Adipocyte (in vitro differentiated cells): ENCODE measurements at places on chromosomes 6 and 20.
A peak's percentile ranks its signal among the peaks of the same experiment; 100 is the strongest.

DNA sequence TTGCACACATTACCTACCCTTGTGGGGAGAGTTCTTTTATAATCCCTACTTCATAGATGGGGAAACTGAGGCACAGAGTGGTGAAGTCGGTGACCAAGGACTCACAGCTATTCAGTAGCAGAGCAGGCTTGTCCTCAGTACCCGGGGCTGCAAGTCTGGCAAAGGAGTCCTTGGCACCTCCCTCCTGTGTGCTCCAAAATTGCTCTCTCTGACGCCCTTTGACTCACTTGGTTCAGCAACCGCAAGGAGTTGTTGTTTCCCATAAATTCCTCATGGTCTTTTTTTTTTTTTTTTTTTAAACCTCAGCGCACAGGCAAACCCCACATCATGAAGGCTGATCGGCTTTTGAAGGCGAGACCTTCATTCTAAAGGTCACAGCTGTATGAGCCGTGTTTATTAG, 143.2 kb downstream of the CEBPB start:
- peak; percentile 56 for DNase-seq

GRCh38 chr6:143328876-143329275, 121.6 kb downstream of the ADAT2 start:
- DNase-seq, result no peak

DNA sequence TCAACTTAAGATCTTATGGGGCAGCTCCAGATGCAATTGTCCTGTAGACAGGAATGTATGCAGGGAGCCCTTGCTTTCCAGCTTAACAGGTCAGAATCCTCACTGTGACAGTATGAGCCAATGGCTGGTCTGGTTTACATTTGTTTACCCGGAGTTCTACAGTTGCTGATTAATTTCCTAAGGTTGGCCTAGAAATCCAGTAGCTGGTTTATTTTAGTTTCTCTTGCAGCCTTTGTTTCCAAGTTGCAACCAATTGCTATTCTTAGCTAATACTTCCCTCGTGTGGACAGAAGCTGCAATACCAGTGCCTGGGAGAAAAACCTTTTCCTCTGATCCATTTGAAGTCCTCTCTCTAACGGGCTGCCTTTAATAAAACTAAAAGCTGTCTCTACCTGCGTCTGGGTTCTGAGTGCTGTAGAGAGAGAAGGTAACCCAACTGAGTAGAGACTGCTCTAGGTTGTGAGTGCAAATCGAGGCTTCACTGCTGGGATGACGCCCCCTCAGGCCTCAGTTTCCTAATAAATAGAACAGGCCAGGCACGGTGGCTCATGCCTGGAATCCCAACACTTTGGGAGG, 45.9 kb downstream of the ZNF217 start:
- DNase-seq, result peak; percentile 81

GRCh38 chr6:160218810-160219209, 39.8 kb downstream of the SLC22A2 start:
- no peak for DNase-seq

DNA sequence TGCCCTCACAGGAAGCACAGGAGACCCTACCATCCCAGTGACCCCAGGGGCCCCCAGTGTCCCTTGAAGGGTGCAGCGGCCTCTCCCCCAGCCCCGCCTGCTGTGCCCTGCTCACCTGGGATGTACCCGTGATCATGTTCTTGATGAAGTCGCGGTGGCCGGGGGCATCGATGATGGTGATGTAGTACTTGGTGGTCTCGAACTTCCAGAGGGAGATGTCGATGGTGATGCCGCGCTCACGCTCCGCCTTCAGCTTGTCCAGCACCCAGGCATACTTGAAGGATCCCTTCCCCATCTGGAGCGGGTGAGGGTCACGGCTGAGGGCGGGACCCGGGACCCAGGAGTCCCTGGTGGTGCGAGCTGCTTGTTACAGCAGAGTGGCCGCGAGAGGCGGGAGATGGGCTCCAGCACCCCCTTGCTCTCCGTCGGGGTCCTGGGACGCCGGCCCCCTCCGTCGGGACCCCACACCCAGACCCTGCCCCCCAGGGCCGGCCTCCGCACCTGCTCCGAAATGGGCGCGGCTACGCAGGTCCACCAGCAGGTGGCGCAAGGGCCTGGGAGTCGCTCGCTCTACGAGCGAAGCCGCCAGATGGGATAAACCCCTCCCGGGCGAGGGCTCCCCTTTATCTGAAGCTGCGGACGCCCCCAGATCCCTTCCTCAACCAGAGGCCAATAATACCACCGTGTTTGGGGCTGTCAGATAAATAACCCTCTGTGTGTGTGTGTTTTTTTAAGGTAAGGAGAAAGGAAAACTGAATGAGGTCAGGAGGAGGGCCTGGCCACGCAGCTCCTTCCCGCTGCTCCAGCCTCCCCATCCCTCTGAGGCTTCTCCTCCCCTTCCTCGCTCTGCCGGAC, 2.9 kb downstream of the EEF1A2 start:
- peak; percentile 87 for DNase-seq

- peak; percentile 86 for DNase-seq
Observed at GRCh38 chr20:11891776-11892545, 25.7 kb upstream of the BTBD3 start.

DNA sequence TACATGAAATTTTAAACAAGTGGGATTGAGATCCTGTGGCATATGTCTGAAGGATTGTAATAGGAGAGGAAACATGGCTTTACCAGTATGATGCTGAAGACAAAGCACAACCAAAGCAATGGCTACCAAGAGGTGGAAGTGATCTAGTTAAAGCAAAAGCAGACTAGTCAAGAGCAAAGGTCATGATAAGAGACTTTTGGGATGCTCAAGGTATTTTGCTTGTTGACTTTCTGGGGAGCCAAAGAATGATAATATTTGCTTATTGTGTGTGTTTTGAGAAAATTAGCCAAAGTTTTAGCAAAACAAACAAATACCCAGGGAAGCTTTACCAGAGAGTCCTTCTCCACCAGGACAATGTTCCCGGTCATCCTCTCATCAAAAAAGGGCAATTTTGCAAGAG, 20.3 kb downstream of the SLC16A10 start:
- no peak for DNase-seq

DNA sequence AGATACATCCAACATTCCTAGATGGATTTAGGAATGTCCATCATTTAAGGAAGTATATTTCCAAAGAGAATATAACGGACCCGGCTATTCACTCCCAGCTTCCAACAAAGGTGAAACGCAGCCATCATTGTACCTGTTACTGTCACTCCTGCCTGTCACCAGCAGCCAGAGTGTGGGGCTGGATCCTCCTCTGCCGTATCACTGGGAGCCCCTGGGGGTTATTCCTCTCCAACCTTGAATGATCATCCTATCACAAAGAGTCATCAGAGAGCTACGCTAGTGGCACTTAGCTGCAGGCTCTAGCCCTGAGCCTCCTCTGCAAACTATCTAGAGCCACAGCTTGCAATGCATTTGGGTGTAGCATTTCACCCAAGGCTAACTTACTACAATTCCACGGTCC, 73.6 kb upstream of the NHSL1 start:
- no peak for DNase-seq

DNA sequence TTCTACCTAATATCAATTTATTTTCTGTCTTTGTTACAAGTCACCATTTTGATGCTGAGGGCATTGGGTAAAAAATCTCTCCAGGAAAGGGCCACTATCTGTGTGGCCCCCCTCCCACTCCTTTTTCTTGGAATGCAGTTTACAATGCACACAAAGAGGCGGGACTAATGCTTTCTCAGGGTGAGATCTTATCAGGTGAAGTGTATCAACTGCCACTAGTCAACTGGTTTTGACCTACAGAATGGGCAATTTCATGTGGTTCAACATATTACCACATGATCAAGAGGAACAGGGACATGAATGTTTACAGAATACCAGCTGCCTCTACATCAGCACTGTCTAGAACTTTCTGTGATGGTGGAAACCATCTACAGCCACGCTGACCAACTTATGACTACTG, 3.7 kb downstream of the RRBP1 start:
- no peak for DNase-seq

GRCh38 chr20:54092021-54092420, 21.6 kb upstream of the BCAS1 start:
- DNase-seq, result no peak

DNA sequence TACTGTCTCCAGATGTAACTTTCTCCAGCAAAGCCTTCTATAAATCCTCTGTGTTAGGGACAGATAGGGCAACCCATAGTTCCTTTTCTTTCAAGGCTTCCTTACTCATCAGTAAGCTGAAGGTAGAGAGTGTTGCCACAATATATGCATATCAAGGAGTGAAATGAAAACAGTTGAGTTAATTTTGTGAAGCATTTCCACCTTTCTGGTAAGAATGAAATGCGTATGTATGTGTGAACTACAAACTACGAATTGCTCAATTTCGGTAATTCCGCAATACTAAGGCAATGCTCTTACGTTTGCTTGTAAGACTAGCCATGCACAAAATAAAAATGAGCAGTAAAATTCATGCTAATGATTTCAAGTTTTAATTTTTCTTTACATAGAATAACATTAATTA, 61.2 kb upstream of the HBS1L start:
- no peak for DNase-seq

DNA sequence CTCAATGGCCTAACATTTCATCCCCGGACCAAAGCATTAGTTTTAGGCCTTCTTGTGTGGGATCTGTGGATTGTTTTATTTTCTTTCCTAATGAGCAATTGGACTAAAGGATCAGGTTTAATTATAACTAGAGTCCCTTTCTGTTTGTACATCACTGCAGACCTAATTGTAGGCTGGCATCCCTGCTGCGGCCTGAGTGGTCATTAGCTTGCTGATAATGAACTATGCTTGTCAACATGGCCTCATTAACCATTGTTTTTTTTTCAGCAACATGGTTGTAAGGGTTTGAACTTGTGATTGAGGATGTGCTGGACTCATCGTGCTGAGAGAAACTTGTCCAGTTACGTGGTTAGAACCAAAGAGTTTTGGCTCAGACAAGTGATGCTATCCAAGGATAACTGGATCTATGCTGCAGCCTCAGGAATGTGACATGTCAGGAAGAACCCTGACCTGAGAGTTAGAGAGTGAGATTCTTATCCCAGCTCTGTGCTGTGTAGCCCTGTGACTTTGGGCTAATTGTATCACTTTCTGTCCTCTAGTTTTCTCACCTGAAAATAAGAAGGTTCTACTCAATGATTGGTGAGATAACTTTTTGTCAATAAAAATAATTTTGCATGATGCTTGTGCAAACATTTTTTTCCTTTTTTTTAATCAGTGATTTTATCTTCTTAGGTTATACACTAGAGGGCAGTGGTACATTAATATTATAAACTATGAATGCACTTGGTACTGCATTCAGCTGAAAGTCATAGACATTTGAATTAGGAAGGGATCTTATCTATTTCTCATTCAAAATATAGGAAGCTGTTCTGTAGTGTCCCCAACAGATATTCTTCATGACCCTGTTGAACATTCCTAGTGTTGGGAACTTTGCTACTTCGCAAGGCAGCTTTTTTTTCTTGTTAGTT, 140.9 kb downstream of the RNF144B start:
- peak; percentile 69 for DNase-seq

DNA sequence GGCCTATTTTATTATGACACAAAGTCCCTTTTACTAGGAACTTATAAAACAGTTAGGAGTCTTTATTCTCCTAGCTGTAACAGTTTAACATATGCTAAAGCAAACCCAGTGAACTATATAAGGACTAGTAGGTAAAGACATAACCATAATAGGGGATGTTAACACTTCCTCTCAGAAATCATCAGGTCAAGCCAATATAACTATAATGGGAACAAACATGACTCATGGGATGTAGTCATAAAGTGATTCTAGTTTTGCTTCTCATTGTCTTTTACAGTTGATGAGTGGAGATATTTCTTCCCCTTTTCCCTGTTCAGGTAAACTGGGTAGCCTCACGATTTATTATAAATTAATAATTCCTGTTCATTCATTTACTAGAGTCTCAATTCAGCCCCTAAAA, 9.7 kb downstream of the PTCHD4 start:
- DNase-seq, result no peak

GRCh38 chr6:19303383-19303782, 533.8 kb upstream of the ID4 start:
- no peak for DNase-seq

DNA sequence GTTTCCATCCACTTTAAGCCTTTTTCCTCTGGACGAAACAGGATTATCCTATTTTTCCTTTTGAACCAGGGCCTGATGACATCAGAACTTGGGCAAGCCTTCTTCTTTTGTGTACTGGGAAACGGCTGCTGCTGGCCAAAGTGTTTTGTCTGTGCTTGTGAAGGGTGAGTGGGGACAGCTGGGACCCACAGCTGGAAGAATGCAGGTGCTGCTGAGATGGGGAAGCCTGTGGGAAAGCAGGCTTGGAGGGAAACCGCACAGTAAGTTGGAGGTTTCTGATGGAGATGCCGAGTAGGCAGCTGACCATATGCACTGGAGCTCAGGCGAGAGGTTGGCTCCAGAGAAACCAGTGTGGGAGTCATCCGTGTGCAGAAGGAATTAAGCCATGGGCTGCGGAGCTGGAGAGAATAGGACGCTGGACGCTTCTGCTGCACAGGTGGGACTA, 8.5 kb upstream of the PSMG4 start:
- no peak for DNase-seq

- peak; percentile 79 for DNase-seq
Observed at GRCh38 chr20:56359212-56360132, 698 bp downstream of the FAM210B start.

DNA sequence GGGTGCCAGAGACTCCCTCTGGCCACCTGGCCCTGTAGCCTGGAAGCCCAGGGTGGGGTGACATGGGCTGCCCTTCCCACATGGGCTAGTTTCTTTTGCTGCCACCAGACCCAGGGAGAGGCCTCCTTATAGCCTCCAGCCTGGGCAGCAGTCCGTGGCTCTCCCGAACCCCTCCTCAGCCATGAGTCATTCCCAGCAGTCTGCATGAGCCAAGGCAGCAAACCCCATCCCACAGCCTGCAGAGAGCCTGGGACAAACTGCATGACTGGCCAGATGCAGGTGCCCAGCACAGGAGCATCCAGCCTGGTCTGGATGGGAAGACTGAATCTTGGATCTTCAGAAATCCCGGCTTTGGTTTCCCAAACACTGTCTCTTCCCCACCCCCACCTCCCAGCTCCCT, 75.7 kb downstream of the MRPL14 start:
- peak; percentile 83 for DNase-seq

DNA sequence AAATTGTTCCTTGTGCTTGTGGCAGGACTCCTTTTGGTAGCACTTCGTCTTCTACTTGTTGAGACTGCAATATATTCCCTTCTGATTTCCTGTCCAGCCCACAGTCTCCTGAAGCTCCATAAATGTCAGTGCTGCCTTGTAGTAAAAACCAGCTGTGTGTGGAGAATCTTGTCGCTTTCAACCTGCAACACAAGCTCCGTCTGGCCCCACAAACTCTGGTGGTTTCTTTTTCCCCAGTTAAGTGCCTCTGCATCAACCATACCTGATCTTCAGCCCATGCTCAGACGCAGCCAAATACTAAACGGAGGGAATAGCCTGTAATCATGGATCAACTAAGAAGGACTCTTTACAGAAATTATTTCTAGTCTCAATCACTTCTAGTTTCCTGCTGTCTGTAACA, 1133.3 kb upstream of the ADGRB3 start:
- no peak for DNase-seq

DNA sequence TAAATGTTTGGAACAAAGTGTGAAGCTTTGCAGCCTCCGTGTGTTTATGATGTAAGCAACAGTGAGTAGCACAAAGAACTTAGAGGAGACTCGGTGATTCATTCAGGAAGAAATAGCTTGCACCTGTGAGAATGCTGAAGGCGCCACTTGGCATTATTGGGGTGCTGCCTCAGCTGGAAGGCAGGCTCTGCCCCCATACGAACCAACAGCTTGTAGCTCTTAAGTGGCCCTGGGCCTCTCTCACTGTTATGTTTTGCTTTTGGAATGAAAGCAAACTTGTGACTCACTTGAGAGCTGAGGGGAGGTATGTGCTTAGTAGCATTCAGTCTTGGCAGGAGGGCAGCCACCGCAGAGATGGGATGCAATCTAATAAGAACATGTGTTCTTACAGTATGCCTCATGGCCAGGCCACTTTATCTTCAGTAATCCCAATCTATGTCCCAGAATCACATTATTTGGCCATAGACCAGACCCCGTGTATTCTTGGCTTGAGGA, 310.7 kb downstream of the EYA4 start:
- peak; percentile 96 for DNase-seq
